ENCODE measurements at places on chromosomes 6 and 20.

- no peak for DNase-seq
These were observed 24.7 kb upstream of the CNKSR3 start for GRCh38 chr6:154535147-154535546.

GRCh38 chr20:62252342-62252966 lies 14.1 kb downstream of the OSBPL2 start:
- no peak for DNase-seq

DNA sequence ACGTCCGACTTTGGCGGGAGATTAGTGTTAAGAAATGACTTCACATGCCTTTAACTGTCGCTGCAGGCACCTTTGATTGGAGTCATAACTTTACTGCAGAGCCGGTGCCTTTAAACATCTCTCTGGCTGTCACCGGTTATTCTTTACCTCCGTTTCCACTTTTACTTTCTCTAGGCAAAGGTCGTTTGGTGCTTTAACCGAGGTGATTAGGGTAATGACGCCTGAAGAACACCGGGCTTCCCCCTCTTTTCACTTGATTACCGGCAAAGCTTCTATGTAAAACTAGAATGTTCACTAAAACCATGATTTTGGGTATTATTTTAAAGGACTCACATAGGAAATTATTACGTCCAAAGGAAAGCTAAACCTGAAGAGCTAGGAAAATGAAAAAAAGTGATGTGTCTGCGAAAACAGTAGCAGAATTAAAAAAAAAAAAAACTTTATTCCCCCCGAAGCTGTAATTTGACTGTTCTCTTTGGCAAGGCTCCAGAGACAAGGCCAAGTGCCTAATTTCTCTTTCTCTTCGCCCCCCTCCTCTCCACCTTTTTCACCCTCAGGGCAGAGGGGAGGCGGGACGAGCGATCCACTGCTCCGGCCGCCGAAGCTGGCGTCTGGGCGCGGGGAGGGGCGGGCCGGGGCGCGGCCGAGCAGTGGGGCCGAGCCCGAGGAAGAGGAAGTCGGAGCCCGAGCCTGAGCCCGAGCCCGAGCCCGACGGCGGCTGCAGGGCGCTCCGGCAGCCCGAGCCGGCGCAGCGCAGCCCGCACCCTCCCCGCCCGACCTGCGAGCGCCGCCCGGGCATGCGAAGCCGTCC lies at the start of gene PLEKHG1:
Gene PLEKHG1, plus strand, starts transcription at position 687 of the 811 bp plus-strand sequence. CDS start 133,797 bp downstream, outside the sequence.
- peak; percentile 89 for DNase-seq

DNA sequence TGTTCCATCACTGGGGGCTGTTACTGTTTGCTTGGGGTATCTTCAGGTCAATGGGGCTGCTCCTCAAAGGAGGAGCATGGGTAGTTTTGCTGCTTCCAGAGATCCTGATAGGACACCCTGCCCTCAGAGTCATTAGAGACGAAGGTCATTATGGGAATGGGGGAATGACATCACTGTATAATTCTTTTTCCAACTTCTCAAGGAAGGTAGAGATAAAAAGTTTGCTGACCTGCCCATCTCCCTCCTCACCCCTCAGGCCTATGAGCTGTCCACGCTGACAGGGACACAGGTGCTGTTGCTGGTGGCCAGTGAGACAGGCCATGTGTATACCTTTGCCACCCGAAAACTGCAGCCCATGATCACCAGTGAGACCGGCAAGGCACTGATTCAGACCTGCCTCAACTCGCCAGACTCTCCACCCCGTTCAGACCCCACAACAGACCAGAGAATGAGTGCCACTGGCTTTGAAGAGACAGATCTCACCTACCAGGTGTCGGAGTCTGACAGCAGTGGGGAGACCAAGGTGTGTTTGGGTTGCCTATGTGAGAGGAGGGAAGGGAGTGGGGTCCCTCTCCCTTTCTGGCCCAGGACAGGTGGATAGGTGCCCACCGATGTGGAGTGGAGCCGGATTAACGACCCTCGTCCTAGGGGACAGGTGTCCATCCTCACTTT lies 2.7 kb downstream of the SRF start:
- no peak for DNase-seq

DNA sequence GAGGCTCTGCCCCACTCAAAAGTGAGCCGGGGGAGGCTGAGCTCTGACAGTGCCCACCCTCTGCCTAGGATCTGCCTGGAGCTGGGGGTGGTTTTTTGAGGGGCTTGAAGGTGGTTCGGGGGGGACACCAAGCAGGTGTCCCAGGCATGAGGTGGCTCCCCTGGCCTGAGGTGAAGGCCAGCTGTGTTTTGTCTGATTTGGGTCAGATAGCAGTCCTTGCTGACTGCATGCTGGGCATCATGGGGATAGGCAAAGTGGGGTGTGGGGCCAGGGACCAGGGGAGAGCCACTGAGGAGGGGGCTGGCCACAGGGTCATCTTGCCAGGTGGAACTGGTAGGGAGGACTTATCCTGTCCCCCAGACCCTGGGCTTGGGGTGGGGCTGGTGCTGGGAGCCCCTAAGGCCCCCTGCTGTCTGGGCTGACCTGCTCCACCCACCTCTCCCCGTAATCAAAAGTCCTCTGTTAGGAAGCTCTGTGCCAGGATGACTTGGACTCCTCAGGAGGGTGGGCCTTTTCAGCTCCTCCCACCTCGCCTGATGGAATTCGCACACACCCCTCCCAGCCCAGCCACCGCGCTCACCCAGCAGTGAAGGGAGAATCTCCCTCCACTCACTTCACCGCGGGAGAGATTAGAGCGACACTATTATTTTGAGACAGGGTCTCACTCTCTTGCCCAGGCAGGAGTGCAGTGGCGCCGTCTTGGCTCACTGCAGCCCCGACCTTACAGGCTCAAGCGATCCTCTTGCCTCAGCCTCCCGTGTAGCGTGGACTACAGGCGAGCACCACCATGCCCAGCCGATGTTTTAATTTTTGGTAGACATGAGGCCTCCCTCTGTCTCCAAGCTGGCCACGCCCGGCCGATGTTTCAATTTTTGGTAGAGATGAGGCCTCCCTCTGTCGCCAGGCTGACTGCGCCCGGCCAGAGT lies 1.5 kb upstream of the COL9A3 start:
- DNase-seq, result no peak

DNA sequence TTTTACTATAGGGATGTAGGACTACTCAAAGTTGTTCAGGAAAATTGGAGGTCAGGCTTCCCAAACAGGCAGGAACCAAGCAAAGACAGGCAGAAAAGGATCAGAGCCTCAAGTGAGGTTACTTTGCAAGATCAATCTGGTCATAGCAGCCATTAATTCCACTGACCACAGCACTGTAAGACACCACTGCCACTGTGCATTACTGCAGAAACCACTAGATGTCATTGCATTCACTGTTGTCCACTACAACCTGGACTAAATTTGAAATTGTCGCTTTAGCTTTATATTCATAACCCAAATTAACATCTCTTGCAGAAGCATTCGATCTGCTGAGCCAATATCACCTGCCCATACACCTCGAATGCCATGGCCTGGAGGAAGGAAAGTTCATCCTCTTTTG lies 126.9 kb upstream of the UFL1 start:
- DNase-seq, result peak; percentile 6

DNA sequence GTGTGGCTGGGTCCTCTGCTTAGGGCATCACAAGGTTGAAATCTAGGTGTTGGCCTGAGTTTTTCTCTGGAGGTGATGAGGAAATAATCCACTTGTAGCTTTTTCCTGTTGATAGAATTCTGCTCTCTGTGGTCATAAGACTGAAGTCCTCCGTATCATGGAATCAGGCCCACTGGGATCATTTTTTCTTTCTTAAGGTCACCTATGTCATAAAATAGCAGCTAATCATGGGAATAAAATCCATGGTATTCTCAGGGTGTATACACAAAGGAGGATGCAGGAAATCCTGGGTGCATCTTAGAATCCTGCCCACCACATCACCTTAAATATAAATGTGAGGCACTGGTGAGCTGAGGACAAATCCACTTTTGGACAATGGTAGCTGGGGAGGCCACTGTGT lies 72.7 kb downstream of the PRDM1 start:
- no peak for DNase-seq

GRCh38 chr20:8805737-8806442 lies 263.0 kb upstream of the PLCB4 start:
- DNase-seq, result no peak

DNA sequence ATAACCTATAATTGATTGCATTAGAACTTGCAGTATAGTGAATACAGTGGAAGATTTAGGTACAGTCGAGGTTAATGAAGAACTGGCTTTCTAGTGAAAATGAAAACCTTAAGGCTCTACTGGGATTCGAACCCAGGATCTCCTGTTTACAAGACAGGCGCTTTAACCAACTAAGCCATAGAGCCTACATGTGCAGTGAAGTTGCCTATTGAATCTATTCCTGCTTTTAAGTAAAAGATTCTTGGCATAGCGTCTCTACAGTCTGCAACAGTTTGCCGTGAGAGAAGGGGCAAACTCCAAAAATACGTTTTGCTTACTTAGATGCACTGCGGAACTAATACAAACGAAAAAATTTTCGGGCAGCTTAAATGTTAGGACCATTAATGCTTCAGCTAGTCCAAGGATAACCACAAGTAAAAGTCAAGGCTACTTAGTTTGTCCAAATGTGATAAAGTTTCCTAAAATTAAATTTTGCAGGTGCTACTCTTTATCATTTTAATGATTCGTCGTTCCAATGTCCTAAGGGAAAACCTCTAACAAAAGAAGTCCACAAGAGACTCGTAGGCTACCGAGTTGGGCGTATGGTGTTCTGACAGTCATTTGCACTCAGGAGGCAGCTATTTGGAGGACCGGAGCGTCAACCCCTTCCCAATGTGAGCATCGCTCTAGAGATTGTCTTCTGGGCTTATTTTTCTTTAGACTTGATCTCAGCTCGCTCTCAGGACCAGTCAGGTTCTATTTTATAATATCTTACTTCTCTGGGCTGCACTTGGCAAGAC lies 31.3 kb upstream of the ZSCAN23 start:
- peak; percentile 70 for DNase-seq

DNA sequence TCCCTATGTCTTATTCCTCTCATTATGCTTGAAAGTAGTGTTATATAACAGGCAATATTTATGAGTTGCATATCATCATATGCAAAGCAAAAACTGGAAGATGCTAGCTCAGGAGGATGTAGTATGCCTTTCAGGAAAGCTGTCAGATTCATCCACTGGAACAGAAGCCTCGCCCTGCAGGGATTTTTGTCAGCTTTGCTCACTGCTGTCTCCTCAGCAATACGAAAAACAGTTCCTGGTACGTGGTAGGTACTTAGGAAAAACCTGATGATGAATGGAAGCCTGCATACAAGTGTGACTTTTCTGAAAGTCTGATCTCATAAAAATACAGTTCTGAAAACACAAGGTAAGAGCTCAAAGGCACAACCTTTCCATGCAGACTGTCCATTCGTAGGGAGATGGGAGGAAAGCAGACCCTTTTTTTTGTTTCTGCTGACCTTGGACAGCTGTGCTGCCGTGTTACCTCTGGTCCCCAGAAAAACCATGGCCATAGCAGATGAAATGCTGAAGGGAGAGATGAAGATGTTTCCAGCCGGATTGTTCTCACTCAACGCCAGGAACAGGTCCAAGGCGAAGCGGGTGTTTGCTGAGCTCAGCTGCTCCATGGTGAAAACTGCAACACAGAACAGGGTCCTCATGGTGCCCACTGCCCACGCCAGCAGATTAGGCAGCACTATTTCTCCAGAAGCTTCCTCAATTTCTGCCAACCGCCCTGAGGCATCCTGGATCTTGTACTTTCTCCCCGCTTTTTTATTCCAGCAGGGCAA lies 1.5 kb downstream of the SERPINB1 start:
- DNase-seq, result no peak

DNA sequence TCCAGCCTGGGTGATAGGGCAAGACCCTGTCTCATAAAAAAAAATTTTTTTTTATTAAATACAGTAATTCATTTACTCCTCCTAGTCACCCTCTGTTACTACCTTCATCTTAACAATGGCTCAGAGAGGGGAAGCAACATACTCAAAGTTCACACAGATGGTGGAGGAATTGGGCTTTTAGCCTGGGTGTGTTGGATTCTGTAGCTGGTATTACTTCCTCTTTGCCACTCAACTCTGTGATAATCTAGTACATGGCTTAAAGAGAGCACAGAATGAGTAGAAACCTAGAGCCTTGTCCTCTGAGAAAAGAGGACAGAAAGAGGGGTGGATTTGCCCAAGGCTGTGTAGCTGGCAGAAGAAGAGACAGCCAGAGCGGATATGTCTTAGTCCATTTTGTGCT lies 96.6 kb downstream of the DLGAP4 start:
- no peak for DNase-seq

DNA sequence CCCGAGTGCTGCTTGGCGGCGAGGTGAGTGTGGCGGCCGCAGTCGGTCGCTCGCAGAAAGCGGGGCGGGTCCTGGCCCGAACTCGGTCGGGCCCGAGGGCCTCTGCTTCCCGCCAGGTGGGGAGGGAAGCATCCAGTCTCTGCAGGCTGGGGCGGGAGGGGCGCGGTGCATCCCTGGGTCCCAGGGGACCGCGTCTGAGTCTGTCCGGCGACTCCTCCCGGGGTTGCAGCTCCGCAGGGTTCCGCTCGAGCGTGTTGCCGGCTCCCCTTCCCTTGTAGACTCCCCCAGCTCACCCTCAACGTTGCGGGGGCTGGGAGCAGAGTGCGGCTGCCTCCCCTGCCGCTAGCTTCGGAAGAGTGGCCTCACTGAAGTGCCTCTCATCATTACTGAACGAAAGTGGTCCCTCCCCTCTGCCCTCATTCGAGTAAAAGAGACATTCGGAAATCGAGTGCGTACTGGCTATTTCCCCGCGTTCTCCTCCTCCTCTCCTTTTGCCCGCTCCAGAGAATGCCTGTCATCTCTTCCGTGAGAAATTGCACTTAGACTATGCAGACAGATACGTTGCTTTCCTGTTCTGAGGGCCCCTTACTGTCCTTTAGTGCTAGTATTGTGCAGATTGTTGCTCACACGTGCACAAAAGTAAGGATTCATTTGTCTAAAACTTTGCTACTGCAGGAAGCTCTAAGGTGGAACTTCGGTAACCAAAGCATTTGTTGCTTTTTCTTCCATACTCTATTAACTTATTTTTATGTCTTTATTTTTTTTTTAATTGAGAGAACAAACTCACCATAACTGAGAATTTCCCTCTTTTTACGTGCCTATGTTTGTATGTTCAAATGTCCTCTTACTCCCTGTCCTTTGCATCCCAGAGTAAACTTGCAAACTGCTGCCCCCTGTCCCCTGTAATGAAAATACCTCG lies 751 bp downstream of the MAP3K4 start:
- peak; percentile 62 for DNase-seq

- peak; percentile 94 for DNase-seq
These were observed at the start of gene HLA-C for GRCh38 chr6:31271641-31272357. Gene HLA-C (minus strand): TSS chr6:31272092. CDS start chr6:31272071, 21 bp downstream.

DNA sequence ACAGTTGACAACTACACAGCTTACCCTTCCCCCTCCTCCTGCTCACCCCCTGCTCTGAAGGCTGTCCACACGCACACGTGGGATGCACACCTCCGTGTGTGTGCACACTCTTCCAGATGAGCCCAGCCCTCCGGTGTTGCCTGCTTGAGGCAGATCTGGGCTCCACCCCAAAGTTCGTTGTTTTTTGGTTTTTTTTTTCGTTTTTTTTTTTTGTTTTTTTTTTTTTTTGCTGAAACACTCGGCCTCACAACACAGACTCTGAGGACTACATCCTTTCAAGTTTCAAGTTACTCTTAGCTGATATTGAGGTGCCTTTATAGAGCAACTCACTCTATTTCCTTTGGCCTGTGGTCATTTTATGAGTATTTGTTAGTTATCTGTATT lies 88.2 kb downstream of the RREB1 start:
- no peak for DNase-seq

All from GM20000 (cell line).